ENCODE measurements at places on chromosomes 13 and 19.

DNA sequence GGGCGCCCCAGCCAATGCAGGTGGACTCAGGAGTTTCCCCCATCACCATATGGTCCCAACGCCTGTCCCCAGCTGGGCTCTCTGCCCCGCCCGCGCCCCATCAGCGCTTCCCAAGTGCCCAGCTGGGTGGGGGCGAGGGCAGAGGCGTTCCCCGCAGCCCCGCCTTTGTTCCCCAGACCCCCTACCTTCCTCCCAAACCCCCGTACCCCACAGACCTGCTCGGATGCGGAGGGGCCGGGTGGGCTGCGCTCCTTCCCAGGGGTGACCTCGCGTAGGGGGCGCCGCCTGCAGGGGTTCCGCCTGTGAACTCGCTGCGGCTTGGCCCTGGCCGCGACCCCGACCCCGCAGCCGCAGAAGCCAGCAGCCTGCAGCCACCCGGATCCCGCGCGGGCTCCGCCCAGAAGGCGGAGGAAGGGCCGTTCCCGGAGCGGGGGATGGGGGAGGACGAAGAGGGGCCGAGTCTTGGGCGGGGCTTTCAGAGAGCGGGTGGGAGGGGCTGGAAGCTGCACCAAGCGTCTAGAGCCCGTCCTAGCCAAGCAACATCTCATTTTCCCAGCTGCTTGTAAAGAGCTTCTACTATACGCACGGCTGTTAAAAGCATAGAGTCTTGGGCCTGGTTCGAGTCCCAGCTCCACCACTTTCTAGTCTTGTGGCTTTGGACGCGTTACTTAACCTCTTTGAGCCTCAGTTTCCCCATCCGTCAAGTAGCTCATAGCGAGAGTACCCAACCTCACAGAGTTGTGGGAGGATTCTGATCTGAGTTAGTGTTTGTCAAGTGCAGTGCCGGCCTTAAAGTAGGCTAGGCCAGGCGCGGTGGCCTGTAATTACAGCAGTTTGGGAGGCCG lies at the start of gene RAB3D:
TSS of gene RAB3D (minus strand) at position 404 of the 845 bp plus-strand sequence. CDS start 2,258 bp downstream, outside the sequence.
- DNase-seq = peak; percentile 21

DNA sequence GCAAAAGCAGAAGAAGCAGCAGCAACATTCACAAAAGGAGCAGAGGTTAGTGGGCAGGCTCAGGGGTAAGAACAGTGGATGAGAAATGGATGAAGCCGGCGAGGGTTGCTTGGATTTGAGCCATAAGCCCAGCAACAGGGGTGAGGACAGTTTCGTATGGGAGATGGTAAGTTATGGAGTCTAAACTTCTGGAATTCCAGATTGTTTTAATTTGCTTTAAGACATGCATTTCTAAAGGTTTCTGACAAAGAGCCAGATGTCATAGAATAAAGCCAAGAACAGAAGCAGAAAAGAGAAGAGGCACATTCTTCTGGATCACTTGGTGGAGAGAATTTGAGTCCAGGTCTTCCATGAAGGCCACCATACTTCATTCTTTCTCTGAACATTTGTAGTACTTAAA lies 76.6 kb downstream of the TNFSF11 start:
- no peak for DNase-seq

GRCh38 chr13:77866971-77867370 lies 51.7 kb downstream of the EDNRB start:
- DNase-seq = no peak

GRCh38 chr19:51096473-51097165 lies 11.6 kb downstream of the CTU1 start:
- DNase-seq = no peak

DNA sequence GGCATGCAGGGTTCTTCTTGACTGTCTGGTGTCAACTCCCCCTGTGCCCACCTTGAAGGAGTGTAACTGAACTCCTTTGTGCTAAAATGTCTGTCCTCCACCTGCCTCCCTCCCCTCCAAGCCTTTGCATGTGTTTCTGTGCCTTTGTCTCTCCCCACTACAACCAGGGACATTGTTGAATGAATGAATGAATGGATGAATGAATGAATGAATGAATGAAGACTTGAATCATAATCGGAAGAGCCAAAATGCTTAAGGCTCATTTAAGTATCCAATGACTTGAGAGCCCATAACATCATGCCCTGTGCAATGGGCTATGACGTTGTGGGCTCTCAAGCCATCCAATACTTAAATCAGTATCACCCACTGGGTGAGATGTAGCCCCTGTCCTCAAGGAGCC lies 9.0 kb upstream of the GPR183 start:
- no peak for DNase-seq

DNA sequence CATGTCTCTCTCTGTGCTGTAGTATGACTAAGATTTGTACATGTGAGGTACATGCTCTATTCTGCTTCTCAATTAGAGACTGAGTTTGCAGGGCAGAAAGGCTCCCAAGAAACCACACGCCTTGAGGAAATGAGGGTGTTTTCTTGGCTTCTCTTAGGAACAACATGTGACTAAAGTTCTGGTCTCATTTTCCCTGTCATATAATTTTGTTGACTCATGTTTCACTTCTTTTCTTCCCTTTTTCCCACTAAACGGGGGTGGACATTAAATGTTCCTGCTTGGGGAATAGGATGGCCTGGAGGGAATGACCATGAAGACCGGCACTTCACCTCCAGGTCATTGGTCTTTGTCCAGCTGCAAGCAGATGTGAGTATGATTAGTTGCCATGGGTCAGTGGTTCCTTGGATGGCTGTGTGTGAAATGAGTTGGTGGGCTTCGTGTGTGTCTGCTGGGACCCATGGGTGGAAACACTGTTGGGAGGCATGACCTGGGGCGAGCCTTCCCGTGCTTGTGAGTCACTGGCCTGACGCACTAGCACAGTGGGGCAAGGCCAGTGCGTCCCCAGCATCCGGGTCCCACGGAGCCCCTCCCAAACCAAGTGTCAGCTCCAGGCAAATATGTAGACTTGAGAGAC lies 56.6 kb downstream of the COL4A1 start:
- DNase-seq = no peak

- no peak for DNase-seq
Measured at GRCh38 chr13:96172066-96172465, 82.2 kb downstream of the HS6ST3 start.

DNA sequence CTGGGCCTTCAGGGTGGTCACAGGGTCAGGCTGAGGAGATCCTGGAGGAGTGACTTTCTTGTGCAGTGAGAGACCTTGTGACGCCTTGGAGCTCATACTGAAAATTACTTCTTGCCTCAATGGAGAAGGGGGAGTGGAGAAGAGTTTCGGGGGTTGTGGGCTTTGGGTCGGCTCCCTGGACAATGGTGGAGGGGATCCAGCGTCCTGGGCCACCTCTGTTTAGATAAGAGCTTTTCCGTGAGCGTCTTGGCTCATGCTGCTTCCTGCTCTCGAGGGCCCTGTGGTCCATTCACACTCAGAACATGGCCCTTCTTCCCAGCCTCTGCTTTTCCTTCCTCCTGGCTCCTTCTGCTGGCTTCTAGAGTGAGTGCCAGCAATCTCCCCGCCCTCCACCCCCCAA lies 81.9 kb downstream of the FLT1 start:
- no peak for DNase-seq

- no peak for DNase-seq
Measured at GRCh38 chr19:17335575-17335974, 920 bp upstream of the ANO8 start.

- DNase-seq = no peak
Measured at GRCh38 chr13:114047358-114047881, 73.5 kb upstream of the C13orf46 start.

- no peak for DNase-seq
Measured at GRCh38 chr13:45544520-45544919, 71.0 kb downstream of the ERICH6B start.

GRCh38 chr19:39407660-39408391 lies 1.2 kb downstream of the ZFP36 start:
- no peak for DNase-seq

DNA sequence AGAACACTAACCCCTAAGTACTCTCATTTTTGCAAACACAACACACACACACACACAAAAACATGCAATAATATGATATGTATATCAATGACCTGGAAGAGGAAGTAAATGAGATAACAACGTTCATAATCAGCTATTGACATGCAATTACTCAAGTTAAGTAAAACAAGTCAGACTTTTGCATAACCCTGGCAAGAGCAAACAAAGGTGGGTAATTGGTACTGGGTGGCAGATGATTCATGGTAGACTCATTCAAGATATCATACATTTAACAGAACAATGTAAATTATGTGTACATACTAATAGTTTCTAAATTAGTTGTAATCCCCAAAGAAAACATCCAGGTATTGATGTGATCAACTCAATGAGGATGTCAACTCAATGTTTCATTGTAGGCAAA lies 508.8 kb downstream of the DACH1 start:
- DNase-seq = no peak

DNA sequence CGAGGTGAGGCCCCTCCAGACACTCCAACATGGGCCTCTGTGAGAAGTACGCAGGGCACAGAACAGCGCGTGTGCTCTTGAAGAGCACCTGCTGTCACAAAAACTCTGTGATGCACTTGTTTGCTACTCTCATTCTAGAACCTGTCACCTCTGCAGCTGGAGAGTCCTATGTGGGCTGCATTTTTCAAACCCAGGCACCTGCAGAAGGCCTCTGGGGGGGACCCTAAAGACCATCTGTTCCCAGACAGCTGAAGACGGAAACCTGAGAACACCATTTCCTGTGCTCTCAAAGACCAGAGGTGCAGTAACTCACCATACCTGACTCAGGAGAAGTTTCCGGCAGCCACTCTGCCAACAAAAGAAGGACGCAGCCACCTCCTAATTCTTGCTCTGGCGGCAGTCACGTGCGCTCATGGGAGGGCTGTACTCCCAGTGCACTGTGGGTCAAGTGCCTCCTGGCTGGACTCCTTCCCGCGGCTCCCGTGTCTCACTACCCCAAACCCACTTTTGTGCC lies 28.1 kb downstream of the RANBP3 start:
- no peak for DNase-seq

DNA sequence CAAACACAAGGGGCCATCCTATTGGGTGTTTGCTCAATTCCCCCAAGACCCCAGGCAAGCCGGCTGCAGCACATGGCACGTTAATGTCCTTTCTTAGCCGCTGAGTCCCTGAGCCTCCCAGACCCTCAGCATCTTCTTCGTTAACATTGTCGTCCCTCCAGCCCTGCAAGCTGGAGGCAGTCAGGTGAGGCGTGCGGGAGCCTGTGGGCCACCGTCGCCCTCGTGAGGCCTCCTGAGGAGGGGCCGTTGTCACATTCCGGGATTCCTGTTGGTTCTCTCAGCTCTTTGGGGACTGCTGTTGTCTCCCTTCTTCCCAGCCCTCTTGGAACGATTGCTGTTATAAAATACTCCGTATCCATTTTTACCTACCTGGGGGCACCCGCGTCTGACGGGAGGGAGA lies 140.6 kb downstream of the KDM4B start:
- no peak for DNase-seq

GRCh38 chr13:95724252-95724651 lies 47.3 kb downstream of the DNAJC3 start:
- no peak for DNase-seq

GRCh38 chr19:39558624-39559117 lies 18.7 kb upstream of the EID2 start:
- no peak for DNase-seq

DNA sequence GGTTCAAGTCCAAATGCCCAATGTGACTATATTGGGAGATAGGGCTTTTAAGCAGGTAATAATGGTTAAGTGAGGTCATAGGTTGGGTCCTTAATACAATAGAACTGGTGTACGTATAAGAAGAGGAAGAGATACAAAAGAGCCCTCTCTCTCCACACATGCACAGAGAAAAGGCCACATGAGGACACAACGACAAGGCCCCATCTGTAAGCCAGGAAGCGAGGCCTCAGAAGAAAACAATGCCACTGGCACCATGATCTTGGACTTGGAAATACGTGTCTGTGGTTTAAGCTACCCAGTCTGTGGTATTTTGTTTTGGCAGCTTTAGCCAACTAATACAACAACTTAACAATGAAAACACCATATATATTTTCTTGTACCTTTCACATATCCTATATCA lies 23.4 kb upstream of the RFC3 start:
- DNase-seq = no peak

- DNase-seq = peak; percentile 81
Measured at GRCh38 chr19:11380653-11381537, 3.2 kb downstream of the EPOR start.

Measured in SIG-M5 (cell line).